ENCODE measurements at places on chromosomes 5 and 9. TPM values are rescaled to one million over a fixed set of nuclear protein-coding genes. Genes with fewer than 3 reads are reported as not detected.

GRCh38 chr5:9170026-9170425 is 375.8 kb downstream of the SEMA5A start:
- no peak for DNase-seq

DNA sequence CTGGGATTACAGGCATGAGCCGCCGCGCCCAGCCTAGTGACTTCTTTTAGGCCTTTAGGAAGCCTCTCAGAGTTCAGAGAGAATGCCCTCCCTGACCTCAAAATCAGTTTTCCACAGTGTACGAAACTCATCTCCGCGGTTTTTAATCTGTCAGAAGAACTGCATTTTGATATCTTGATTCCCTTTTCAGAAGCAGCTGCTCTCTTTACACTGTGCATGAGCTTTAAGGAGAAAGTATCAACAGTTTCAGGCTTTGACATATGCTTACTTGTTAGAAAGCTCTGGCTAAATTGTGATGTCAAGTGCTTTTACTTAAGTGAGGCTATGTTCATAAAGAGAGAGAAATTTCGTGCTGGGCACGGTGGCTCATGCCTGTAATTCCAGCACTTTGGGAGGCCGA is 74.6 kb downstream of the USP20 start:
- DNase-seq = no peak

The SLIT3 gene
- polyA plus RNA-seq = 41.2 TPM

DNA sequence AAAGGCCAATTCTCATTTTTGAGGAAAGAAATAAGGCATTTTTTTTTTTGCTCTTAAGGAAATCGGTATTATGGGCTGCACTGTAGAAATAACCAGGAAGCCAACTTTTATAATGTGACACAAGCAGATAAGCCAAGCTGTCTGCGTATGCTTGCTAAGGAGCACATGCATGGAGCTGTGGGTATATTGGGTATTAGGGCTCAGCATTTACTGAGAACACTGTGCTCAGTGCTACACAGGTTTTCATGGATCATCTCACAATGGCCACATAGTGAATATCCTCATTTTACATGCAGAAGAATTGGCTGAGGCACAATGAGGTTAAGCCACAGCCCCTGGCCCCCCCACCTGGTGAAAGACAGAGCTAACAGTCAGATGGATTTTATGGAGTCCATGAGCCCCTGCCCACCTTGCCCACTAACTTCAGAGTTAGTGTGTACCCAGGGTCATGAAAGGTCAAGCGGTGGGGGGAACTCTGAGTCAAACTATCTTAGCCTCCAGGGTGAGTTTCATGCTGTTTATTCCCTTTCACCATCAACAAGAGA is 204.8 kb downstream of the SPATA31A6 start:
- no peak for DNase-seq

The ERGIC1 gene
- 109 TPM for polyA plus RNA-seq

DNA sequence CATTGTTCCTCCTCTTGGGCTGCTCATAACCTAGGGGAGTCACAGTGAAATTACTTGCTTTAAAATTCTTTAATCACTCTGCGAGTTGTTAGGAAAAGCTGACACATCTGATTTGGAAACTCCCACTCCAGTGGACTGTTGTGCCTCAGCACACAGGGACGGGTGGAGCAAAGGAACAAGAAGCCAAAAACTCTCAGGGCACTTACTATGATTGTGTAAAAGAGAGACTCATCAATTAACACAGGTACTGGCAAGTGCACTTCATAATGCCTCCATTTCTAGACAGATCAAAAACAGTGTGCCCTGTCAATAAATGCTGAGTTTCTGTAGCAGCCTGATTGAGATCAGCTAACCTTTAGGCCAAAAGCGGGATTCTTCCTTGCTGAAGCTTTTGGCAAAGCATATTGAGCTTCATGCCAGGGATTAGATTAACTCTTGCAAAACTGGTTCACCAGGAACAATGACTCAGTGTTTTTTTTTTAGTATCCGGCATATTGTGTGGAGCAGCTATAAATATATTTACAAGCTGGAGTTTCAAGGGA is 55.9 kb downstream of the TMC1 start:
- DNase-seq = no peak

The IL3 gene
- not detected for polyA plus RNA-seq

The PALM2AKAP2 gene
- 11.3 TPM for polyA plus RNA-seq

The FAM153A gene
- polyA plus RNA-seq = 0.21 TPM

- no peak for DNase-seq
Measured at GRCh38 chr9:32703635-32704034, 68.2 kb upstream of the TAF1L start.

The ZDHHC21 gene
- 19.5 TPM for polyA plus RNA-seq

- DNase-seq = peak; percentile 88
Measured at GRCh38 chr5:111742177-111742994, 14.6 kb downstream of the NREP start.

The PCDHGA5 gene
- polyA plus RNA-seq = 2.6 TPM

DNA sequence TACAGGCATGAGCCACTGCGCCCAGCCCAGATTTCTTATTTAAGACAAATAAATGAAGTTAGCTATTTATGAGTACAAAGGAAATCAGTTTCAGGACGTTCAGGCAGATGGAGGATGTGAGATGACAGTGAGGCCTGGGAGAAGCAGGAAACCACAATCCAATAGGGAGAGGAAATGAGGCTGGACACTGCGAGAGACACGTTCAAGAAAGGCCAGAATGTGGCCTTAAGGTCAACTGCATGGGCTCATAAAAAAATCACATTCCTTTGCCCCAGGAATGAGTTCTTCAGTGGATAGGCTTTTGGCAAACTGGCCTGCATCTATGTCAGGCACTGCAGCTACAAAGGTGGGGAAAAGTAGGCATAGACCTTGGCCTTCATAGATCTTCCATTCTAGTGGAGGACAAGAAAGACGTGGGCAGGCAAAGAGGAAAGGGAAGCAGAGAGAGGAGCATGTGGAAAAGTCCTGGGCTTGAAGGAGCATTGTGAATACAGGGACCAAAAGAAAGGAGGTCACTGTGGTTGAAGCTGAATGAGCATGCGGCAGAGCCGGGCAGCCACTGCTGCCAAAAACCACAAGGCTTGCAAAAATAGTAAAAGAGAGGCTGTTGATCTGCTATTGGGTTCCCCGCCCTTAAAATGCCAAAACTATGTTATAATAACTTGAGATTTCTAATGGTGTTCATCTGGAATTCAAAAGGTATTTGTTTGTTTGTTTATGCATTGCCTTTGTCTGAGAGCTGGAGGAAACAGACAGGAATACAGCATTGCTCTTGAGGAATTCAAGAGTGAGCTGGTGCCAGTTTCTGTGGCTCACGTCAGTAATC is 133.0 kb downstream of the GNA14 start:
- no peak for DNase-seq

DNA sequence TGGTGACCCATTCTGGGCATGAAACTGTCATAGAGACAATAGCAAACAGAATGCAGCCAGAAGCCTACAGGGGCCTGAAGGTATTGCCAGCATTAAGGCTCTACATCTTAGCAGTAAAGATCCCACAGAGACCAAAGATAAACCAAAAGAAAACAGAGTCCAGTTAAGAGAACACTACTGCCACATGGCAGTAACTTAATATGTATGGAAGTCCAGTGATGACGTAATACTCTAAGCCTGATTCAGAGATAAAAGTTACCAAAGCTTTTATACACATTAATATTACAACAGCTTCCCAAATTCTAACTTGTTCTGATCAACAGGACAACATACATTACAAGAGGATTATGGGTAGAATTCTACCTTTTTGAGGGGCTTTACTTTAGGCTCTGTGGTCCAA is 371.5 kb downstream of the PRELID2 start:
- DNase-seq = no peak

DNA sequence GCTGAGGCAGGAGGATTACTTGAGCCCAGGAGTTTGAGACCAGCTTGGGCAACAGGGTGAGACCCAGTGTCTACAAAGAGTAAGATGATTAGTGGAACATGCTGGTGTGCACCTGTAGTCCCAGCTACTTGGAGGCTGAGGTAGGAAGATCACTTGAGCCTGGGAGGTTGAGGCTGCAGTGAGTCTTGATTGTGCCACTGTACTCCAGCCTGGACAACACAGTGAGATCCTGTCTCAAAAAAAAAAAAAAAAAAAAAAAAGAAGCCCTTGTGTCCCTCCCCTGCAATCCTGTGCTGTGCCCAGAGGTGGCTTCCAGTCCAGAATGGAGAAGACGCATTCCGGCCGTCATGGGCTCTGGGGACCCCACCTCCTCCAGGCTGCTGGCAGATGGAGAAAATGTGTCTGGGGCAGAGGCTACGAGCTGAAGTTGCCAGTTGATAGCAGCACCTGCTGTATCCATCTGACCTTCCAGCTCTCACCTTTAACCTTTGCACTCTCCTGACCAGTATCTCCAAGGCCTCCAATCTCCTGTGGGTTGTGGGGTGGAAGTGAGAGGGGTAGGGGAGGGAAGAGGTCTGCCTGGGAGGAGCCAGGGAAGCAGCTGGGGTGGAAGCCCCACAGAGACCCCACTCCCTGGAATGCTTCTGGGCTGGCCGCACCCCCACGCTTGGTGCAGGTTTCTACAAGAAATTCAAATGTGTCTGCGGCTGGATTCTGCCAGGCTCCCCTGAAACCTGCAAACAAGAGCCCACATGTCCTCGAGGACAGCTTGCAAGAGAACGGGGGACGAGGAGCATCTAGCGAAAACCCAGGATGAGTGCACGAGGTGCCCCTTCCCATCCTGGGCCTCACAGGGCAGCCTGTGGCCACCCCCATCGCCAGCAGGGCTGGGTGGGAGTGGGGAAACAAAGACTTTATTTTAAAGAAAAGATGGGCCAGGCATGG is 148.3 kb upstream of the IER5L start:
- no peak for DNase-seq

The APC gene
- polyA plus RNA-seq = 32.0 TPM

The CENPH gene
- polyA plus RNA-seq = 24.3 TPM

GRCh38 chr5:142626099-142626498 is 59.8 kb downstream of the FGF1 start:
- DNase-seq = no peak

DNA sequence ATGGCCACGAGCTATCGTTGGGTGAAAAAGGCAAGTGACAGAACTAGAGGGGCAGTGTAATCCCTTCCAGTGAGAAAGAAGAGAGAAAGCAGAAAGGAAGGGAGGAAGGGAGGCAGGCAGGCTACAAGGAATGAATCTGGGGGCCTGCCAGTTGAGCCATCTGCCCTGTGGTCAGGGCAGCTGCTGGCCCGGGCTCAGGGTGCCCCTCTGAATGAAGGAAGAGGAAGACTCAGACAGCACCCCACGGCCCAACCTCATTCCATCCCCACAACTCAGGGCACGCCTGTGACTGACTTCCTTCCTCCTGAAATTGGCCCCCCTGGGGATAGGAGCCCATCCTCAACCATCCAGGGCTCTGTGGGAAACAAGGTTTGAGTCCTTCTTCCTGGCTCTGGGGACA is 20.3 kb upstream of the FLT4 start:
- no peak for DNase-seq

- no peak for DNase-seq
Measured at GRCh38 chr5:102742215-102742614, 12.9 kb upstream of the PAM start.

DNA sequence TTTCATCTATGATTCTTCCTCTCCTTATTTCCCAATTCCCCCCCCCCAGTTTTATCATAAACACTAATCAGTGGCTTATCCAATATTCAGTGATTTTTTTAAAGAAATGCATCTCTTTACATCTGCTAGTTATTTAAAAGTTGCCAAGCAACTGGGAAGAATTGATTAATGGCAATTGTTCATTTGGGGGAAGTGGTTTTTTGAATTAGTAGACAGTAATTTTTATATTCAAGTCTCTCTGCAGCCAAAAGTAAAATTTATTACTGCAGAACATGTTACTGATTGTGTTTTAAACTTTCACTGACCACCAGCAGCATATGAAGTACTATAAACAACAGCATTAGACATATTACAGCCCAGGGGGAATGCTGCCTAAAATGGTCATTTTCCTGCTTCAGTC is 308.8 kb upstream of the NREP start:
- peak; percentile 60 for DNase-seq

GRCh38 chr9:96014078-96014477 is 138.6 kb downstream of the ERCC6L2 start:
- DNase-seq = no peak

DNA sequence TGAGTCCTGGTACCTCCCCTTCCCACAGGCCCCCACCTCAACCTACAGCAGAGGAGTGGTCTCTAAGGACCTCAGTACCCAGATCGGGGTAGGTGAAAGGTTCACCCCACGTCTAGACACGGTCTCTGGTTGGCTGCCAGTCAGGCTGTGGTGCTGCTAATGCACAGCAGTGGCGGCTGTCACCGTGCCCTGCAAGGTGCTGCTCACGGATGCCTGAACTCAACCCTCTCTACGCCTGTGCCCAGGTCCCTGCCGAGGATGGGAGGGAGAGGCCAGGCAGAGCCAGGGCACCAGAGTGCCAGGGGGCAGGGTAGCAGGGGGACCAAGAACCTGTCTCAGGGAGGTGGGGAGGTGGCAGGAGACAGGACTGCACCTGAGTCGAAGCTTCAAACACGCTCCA is 14.3 kb downstream of the IER5L start:
- DNase-seq = no peak
